ENCODE measurements at places on chromosomes 2 and 18.

DNA sequence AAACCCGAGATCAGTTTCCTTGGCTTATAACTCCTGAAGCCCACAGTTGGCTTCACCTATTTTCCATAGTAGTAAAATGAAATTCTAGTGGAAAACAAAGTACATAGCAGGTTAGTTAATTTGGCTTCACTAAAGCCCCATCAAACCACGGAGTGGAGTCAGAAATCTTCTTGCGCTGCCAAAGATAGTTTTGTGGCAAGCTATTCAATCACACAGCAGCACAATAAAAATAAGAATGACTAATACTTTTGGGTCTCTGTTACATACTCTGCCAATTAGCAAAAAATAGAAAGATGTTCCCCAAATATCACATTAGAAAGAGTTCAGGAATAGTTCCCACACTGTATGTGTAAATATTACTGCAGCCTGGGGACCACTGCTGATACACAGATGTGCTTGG, 175.2 kb upstream of the NOL4 start:
- no peak for DNase-seq

DNA sequence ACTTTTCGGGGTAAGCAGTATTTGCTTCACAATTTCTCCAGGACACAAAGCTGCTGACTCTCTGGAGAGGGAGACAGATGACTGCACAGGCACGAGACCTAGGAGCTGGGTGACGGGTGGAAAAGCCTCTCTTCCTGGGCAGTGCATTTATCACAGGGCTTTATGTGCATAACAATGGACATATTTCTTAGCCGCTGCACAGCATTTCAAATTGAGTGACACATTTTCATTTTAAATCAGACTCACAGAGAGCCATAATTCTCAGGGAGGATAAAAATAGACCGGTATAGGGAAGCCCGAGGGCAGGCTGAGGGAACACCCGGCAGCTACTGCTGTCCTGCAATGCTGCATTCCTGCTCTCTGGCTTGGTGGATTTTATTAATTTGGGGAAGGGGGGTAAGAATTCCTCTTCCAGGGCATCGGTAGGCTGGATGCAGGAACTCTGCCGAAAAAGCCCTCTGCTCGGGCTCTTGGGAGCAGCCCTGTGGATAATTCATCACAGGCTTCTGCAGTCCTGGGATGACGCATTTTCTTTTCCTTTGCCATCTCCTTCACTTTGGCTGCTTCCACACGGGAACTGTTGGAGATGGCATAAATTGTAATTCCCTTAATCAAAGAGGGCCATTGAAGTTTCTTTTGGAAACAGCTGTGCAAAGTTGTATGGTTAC, 108.1 kb upstream of the ACAA2 start:
- peak; percentile 63 for DNase-seq

DNA sequence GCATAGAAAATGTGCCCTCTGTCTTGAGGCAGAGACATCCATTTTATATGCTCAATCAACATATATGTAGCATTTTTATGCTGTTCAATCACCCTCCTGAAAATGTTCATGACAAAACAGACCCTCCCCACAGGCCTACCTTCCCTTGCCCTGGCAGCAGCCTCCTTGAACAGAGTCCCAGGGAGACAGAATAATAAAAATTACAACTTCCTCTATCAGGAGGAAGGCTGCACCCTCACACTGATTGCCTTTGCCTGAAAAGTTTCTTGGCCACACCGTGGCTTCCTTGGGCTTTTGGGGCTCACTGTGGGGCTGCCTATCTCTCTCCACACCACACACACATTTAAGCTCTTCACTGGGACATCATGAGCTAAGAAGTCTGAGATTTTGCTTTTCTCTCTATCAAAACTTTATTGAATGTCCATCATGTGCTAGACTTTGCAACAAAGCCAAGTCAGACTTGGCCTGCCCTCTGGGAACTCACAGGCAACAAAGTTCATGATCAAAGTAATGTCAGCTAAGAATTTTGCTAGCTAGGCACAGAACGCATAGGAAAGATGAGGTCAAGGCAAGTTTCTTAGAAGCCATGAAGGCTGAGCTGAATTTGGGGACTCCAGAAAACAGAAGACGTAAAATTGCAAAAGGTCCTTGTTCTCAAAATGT, 101.6 kb downstream of the BCL2L11 start:
- DNase-seq, result no peak

GRCh38 chr2:72220170-72220569, 72.5 kb upstream of the CYP26B1 start:
- no peak for DNase-seq

- DNase-seq, result no peak
Observed at GRCh38 chr2:120315367-120316033, 30.4 kb upstream of the INHBB start.

GRCh38 chr2:203905656-203906055, 30.9 kb upstream of the ICOS start:
- peak; percentile 30 for DNase-seq

DNA sequence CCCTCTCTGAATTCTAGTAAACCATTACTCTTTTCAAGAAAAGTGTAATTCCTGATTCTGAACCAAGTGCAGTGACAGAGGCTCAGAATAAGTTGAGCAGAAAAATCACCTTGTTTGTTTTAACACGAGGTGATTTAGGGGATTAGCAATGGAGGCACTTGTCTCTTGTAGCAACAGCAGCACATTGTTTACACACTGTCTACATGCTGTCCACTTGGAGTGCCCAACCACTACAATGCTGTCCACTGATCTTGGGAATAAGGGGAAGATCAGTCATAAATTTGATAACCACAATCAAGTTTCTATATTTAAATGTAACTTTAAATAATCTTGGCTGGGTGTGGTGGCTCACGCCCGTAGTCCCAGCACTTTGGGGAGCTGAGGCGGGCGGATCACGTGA, 13.9 kb upstream of the RMND5A start:
- no peak for DNase-seq

Measured in fibroblast of lung (primary cell).